ENCODE measurements at places on chromosomes 6 and 20.

- DNase-seq = no peak
These were observed 417.4 kb downstream of the TBC1D32 start for GRCh38 chr6:120916844-120917243.

- DNase-seq = peak; percentile 55
These were observed 45.3 kb downstream of the SMLR1 start for GRCh38 chr6:130872250-130873095.

GRCh38 chr6:7532232-7532631, 9.2 kb upstream of the DSP start:
- DNase-seq = no peak

DNA sequence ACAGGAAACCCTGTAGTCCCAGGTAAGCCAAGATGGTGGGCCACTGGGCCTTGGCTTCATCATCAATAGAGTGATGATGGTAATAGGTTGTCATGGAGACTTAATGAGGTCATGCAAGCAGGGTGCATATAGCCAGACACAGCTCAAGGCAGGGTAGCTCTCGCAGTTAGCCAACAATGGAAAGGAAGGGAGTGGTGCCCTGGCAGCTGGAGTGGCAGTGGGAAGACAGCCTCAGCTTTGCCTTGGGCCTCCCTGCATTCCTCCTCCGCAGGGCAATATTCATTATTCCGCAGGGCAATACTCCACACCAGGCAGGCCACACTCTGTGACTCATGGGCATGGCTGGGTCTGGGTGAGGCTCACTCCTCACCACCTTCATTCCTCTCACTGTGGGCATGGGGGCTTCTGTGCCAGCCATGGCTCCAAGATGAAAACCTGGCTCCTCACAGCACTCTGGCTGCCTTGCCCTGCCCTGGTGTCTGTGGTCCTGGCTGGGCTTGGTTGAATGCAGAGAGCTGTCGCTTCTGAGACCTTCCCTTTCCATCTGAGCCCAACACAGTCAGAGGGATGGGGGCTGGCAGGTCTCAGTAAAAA, 163.1 kb upstream of the PMEPA1 start:
- DNase-seq = no peak

GRCh38 chr6:109853426-109853825, 124.7 kb upstream of the GPR6 start:
- DNase-seq = no peak

- DNase-seq = no peak
These were observed 43.2 kb downstream of the COL21A1 start for GRCh38 chr6:56204134-56204533.

DNA sequence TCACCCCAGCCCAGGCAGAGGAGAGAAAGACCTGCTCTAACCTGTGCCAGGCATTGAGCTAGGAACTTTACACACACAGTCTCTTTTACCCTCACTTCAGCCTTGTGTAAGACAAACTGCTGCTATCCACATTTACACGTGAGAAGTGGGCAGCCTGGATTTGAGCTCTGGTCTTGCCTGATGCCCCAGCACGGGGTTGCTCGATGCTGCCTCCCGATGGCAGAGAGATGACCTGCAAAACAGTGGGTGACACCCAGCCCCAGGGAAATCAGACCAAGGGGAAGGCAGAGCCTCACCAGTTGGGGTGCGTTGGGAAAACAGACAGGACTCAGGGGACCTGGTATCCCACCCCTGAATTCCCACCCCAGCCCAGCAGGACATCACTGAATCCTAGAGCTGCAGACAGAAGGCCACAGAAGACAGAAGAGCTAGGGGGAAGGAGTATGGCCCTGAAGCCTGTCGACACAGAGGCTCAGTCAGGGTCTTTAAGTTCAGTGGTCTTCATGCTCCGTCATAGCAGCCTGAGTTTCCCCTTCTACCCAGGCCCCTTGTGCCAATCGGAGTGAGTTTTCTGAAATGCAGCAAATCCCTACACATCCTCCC, 990 bp downstream of the BPI start:
- peak; percentile 64 for DNase-seq

DNA sequence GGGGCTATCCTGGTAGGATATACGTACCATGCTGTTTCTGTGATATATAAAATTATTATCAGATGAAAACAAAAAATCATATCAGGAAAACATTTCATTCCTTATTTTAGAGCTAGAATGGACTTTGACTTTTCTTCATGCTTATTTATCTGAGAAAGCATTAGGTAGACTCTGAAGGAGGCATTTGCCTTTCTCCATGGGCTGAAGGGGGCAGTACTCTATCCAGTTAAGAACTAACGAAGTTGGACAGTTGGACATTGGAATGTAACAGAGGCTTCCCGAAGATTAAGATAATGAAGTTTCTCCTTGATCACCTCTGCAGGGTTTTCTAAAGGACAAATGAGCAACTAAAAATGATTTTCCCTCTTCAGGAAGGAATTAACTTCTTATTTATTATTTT, 233.9 kb downstream of the SAMD5 start:
- DNase-seq = no peak

DNA sequence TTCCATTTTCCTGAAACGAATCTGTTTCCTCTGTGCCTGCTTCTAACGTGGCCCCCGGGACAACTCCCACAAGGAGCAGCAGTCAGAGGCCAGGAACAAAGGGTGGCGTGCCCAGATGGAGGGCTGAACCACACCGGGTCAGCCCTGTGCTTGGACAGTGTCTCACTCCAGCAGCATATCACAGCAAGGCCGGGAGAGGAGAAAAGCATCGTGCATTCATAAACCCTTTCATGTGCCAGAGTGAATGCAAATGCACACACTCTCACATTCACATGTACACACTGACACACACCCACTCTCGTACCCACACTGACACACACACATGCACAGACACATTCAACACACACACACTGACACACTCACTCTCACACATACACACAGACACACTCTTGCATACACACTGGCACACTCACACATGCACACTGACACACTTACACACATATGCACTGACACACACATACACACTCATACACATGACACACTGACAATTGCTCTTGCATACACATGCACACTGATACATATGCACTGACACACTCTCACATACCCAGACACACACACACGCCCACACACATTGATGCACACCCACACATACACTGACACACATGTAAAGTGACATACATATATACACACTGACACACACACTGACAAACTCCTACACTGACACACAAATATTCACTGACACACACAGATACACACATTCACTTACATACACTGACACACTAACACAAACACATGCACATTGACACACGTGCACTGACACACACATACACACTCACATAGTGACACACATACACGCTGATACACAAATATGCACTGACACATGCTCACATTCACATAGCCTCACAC, 237.0 kb downstream of the LRFN2 start:
- no peak for DNase-seq

GRCh38 chr6:67897998-67898607, 737.0 kb upstream of the ADGRB3 start:
- peak; percentile 49 for DNase-seq

- DNase-seq = no peak
These were observed at the start of gene SLC35F1 for GRCh38 chr6:117906958-117907600. Gene SLC35F1, plus strand, starts transcription at chr6:117907264.

DNA sequence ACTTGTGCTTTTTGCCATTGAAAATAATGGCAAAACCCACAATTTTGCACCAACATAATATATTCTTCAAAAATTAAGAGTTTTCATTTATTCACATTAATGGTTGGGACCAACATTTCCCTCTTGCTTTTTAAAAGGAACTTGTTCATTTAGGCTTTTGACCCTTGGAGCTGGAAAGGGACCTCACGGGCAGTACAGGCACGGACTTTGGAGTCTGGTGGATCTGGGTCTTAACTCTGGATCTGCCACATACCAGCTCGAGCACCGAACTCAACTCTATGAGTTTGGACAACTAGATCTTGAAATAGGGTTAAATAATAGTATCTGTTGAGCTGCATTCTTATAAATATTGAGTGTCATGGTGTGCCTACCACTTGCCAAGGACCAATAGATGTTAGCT, 37.2 kb downstream of the AFDN start:
- DNase-seq = no peak

GRCh38 chr6:139490482-139490881, 116.0 kb upstream of the CITED2 start:
- DNase-seq = no peak

DNA sequence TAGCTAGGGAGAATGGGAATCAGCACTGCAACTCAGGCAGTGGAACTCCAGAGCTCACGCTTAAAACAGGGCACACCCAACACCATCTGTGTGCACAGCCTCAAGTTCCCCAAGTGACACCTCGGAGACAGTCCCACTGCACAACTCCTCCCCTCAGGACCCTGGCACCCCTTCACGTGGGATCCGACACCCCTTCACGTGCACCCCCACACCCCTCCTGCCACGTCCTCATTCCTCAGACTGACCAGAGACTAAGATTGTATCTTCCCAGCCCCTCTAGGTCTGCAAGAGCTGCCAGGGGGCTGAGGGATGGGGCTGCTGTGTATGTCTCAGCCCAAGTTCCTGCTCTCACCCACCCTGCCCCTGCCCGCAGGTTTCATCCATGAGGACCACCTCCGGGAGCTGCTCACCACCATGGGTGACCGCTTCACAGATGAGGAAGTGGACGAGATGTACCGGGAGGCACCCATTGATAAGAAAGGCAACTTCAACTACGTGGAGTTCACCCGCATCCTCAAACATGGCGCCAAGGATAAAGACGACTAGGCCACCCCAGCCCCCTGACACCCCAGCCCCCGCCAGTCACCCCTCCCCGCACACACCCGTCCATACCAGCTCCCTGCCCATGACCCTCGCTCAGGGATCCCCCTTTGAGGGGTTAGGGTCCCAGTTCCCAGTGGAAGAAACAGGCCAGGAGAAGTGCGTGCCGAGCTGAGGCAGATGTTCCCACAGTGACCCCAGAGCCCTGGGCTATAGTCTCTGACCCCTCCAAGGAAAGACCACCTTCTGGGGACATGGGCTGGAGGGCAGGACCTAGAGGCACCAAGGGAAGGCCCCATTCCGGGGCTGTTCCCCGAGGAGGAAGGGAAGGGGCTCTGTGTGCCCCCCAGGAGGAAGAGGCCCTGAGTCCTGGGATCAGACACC, 7.6 kb downstream of the MYL9 start:
- no peak for DNase-seq

GRCh38 chr6:36510365-36510764, 36.9 kb downstream of the STK38 start:
- DNase-seq = no peak

GRCh38 chr6:160069050-160069454, 52.6 kb upstream of the SLC22A1 start:
- no peak for DNase-seq

DNA sequence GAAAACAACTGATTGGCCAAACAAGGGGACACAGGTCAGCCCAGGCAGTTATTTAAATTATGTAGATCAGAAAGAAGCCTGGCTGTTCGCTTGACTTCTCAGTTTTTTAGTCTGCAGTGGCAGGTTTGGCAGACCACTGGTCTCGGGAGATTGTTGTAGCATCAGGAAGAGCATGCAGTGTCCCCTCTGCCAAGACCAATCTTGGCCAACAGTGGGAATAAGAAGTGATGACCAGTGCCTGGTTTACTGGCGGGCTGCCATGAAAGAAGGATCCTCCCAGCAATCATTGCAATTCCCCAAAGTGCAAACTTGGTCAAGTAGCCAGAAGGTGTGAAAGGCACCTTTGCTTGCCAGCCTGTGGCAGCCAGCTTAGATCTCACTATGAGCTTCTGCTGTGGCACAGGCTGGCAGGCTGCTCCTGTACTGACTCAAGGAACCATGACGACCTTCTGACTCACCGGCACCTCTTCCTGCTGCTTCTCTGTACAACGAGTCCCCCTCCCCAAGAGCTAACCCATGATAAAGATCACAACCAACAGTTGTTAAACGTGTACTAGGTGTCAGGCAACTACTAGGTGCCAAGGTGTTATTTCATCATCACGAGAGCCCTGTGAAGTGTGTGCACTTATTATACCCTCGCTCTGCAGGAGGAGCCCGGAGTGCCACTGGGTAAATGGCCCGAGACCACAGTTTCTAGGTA, 76.8 kb upstream of the DUSP22 start:
- DNase-seq = no peak

GRCh38 chr6:1850840-1851157, 241.1 kb downstream of the FOXC1 start:
- DNase-seq = no peak

DNA sequence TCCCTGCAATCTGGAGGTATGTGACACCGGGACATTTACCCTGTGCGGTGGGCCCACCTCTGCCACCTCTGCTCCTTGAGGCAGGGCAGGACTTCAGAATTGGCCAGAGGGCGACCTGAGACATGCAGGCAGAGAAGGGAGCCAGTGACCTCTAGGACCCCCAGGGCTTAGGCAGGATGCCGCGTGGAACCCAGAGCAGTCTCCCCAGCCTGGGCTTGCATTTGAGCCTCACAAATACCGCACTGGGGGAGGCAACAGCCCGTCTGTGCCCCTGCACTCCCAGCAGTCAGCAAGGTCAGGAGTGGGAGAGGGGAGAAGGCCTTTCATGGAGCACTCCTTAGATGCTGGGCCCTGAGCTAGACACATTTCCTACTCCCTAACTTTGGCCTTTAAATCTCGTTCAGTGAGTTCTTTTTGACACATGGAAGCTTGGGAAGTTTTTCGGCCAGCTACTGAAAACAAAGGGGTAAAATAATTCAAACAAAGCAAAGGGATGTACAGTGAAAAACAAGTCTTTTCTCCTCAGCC, 41.7 kb downstream of the C20orf203 start:
- DNase-seq = no peak

- DNase-seq = peak; percentile 21
These were observed 240.9 kb upstream of the BTBD3 start for GRCh38 chr20:11676630-11677287.

- no peak for DNase-seq
These were observed 508.9 kb upstream of the SULF2 start for GRCh38 chr20:48294196-48294595.

DNA sequence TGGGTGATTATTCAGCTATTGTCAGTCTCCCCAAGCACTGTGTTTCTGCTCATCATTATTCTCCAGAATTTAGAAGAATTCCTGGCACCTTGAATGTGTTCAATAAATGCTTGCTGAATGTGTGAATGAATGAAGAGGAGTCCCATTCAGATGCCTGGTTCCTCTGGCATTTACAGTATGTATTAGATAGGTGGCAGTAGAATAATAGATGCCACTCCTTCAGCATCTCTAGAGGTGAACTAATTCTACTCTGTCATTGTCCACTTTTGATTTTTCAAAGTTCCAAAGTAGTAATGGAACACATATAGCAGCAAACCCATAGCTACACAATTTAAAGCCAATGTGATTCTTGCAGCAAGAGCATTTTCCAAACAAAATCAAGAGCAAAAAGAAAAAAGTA, 118.9 kb upstream of the CEP162 start:
- no peak for DNase-seq

- DNase-seq = no peak
These were observed 783 bp downstream of the LRRC73 start for GRCh38 chr6:43509142-43509983.

GRCh38 chr6:97732045-97732444, 449.0 kb upstream of the MMS22L start:
- no peak for DNase-seq
